ENCODE measurements at places on chromosomes 3 and 15. TPM values are rescaled to one million over a fixed set of nuclear protein-coding genes. Genes with fewer than 3 reads are reported as not detected.
A peak's percentile ranks its signal among the peaks of the same experiment; 100 is the strongest.

The PLIN1 gene
- total RNA-seq, result 2,292 TPM

The CADPS gene
- total RNA-seq, result 0.15 TPM

DNA sequence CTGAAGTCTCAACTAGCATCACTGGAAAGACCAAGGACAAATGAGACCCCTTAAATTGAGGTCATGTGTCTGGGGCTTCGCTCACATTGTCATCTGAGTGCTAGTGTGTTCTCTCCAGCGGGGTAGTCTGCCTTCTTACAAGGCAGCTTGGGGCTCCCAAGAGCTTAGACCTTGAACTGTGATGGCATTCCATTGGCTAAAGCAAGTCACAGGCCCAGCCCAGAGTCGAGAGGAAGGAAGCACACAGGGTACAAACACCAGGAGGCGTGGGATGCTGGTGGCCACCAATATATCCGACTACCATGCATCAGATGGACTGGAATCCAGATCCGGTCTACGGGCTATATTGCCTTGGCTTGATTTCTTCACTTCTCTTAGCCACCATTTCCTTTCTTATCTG, 31.5 kb upstream of the DYNC1LI1 start:
- no peaks in the 10 kb centered on the region for H3K27me3 ChIP-seq
- no peak overlapping the region for H3K27ac ChIP-seq
- no peaks in the 10 kb centered on the region for H3K4me1 ChIP-seq

DNA sequence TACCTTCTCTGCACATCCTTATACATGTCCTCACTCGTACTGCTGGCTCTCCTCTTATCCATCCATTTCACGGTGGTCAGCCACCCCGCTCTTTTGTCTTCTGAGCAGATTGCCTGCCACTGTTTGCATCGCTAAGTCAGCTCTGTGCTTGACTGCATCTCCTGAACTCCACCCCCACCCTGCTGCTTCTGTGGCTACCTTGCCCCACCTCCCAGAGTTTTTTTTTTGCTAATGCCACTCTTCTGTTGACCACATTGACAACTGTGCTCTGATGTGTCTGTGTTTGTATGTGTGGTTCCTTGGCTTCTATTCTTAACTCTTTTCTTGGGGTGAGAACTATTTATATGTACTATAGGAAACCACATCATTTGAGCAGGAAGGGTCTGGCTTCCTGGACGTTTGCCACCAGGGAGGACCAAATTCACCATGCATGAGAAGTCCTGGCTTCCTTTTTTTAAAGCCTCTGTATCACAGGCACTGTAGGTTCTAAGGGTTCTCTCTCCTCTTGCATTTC, 12.8 kb upstream of the MTMR10 start:
- no peaks in the 10 kb centered on the region for H3K36me3 ChIP-seq
- no peaks in the 10 kb centered on the region for H3K27me3 ChIP-seq
- DNase-seq, result no peak
- no peaks in the 10 kb centered on the region for H3K4me1 ChIP-seq

DNA sequence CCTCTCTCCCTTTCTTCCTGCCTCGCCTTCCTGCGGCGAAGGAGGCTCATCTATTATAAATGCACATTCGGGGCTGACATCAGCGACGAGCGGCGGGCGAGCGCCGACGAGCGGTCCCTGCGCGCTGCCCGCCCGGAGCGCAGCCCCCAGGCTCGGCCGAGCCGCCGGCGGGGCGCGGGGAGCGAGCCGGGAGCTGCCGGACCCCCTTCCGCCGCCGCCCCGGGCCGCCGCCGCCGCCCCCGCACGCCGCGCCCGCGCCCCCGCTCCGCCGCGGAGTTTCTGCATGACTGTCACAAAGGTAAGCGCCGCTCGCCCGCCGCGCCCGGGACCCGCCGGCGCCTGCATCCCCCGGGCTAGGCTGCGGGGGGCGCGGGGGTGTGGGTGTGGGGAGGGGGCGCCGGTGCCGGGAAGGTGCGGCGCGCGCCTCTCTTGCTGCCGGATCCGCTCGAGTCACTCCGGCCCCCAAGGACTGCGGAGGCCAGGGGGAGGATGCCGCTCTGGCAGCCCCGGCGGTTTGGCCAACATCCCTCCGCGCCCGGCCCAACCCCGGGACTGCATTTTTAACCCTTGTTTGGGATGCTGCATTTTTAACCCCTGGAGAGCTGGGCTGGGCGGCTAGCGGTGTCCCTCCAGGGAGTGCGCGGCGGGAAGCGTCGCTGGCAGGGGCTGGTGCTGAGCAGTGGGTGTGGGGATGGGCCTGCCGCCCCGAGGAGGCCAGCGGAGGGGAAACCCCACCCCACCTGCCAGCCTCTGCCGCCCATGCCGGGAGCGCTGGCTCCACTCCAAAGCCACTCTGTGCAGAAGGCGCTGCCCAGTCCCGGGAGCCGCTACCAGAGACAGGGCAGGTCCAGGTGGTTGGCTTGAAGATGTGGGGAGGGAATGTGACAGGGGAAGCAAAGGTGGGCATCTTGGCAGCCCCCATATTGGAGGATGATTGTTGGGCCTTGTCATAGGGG, at the start of gene CORO2B:
Gene CORO2B (plus strand): TSS at position 14 of the 956 bp plus-strand sequence. CDS start 270 bp downstream, at position 284.
- peak within 1 kb of the TSS; percentile 71 for H3K4me3 ChIP-seq
- no peak for DNase-seq
- H3K27me3 ChIP-seq, result no peaks in the 10 kb centered on the region
- no peaks in the 10 kb centered on the region for H3K36me3 ChIP-seq
- no peaks in the 10 kb centered on the region for H3K4me1 ChIP-seq

DNA sequence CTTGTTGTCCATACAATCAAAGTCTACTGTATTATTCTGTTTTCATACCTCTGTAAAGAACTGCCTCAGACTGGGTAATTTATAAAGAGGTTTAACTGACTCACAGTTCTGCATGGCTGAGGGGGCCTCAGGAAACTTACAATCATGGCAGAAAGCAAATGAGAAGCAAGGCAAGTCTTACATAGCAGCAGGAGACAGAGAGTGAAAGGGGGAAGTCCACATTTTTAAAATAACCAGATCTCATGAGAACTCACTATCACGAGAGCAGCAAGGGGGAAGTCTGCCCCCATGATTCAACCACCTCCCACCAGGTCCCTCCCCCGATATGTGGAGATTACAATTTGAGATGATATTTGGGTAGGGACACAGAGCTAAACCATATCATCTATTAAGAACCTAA, 724.6 kb upstream of the CBLB start:
- H3K36me3 ChIP-seq, result peaks cover 7% of the 10 kb centered on the region
- no peaks in the 10 kb centered on the region for H3K4me1 ChIP-seq
- no peaks in the 10 kb centered on the region for H3K27me3 ChIP-seq
- no peak overlapping the region for H3K4me3 ChIP-seq
- DNase-seq, result no peak
- H3K27ac ChIP-seq, result no peak overlapping the region

GRCh38 chr3:126018995-126019394, 50.0 kb downstream of the ROPN1B start:
- H3K36me3 ChIP-seq, result no peaks in the 10 kb centered on the region
- no peak overlapping the region for H3K4me3 ChIP-seq
- DNase-seq, result no peak

DNA sequence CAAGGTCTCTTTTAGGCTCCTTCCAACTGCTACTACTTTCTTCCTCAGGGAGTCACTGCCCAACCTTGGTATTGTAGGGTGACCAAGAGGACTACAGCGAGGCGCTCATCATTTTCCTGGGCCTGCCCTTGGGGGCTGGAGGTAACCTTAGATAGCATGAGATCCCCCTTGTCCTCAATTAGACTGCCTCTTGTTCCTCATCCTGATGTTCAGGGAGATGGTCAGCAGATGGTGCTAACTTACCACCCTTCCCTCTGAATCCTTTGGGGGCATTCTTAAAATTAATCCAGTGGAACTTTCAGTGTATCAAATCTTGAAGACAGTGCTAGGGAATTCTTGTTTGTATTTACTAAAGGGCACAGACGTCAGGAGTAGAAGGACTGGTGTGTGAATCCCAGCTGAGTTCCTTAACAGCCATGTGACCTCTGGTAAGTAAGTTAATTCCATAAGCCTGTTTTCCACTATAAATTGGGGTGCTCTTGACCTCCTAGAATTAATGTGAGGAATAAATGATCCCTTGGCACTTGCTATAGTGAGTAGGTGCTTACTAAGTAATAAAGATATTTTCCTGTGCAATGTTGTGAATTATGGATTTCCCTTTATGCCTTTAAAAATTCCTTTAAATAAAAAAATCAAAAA, 4.1 kb upstream of the CLPX start:
- no peak overlapping the region for H3K4me3 ChIP-seq
- no peaks in the 10 kb centered on the region for H3K4me1 ChIP-seq
- H3K27ac ChIP-seq, result no peak overlapping the region
- no peaks in the 10 kb centered on the region for H3K36me3 ChIP-seq

DNA sequence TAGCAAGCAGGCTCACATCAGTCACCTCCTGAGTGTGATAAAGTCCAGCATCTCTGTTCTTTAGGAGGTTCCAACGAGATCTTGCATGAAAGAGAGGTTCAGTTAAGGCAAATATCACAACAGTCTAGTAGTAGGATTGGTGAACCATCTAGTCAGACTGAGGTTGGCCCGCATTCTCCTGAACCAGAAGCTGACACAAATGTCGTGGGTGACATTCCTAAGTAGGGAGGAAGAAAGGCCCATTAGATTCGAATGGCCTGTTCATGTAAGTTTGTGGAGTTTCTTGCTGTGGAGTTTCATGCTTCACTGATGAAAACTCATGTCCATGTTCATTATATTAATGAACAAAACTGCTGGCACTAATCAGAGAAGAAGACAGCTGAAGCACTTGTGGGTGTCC, 66.7 kb upstream of the XCR1 start:
- DNase-seq, result no peak
- no peak overlapping the region for H3K27ac ChIP-seq
- H3K36me3 ChIP-seq, result no peaks in the 10 kb centered on the region

- no peaks in the 10 kb centered on the region for H3K27me3 ChIP-seq
- H3K4me1 ChIP-seq, result peaks cover 12% of the 10 kb centered on the region
- peak overlapping the region; percentile 56 for H3K4me3 ChIP-seq
Observed at GRCh38 chr15:74172701-74173379, 670 bp upstream of the ISLR start.

GRCh38 chr15:52277575-52277974, 18.0 kb downstream of the MYO5C start:
- no peak for DNase-seq
- H3K4me3 ChIP-seq, result no peak overlapping the region
- no peaks in the 10 kb centered on the region for H3K4me1 ChIP-seq
- H3K27ac ChIP-seq, result no peak overlapping the region
- no peaks in the 10 kb centered on the region for H3K36me3 ChIP-seq

The TGM5 gene
- total RNA-seq, result 1.6 TPM

GRCh38 chr3:21170964-21171363, 580.0 kb downstream of the ZNF385D start:
- no peaks in the 10 kb centered on the region for H3K27me3 ChIP-seq
- no peaks in the 10 kb centered on the region for H3K4me1 ChIP-seq
- no peak overlapping the region for H3K4me3 ChIP-seq
- DNase-seq, result no peak

GRCh38 chr3:11717768-11718636, 74.3 kb upstream of the VGLL4 start:
- H3K27ac ChIP-seq, result peak overlapping the region; percentile 97
- no peaks in the 10 kb centered on the region for H3K36me3 ChIP-seq
- H3K27me3 ChIP-seq, result no peaks in the 10 kb centered on the region
- peak overlapping the region; percentile 87 for H3K4me3 ChIP-seq

The AP3B2 gene
- total RNA-seq, result 4.6 TPM

The GP9 gene
- total RNA-seq, result not detected

The SPESP1 gene
- total RNA-seq, result 7.9 TPM

GRCh38 chr3:102790747-102791325, 356.0 kb downstream of the ZPLD1 start:
- H3K27ac ChIP-seq, result no peak overlapping the region
- no peaks in the 10 kb centered on the region for H3K36me3 ChIP-seq
- H3K4me3 ChIP-seq, result no peak overlapping the region
- no peaks in the 10 kb centered on the region for H3K27me3 ChIP-seq
- no peak for DNase-seq

DNA sequence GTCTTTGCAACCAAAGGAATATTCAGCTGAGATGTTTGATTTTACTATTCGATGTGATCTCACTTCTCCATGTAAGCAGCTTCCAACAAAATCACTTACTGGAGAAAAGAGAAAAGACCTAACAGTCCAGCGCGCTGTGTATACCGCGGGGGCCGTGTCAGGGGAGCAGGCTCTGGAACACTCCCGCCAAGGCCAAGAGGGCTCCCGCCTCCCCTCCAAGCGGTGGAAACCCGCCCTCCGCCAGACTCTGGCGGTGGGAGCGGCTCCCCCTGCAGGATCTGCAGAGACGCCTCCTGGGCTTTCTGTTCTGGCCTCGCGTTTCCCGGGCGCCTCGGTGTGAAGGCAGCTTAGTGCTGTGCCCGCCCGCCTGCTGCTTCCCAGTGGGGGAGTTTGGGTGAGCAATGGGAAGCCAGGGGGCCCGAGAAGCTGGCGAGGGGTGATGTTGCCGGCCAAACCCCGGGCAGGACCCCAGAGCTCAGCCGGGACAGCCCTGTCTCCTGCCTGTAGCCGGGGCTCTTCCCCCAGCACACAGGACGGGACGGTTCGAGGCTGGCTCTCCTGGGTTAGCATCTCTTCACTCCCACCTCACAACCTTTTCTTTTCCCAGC, 36.3 kb downstream of the CHST14 start:
- H3K27ac ChIP-seq, result no peak overlapping the region
- no peaks in the 10 kb centered on the region for H3K36me3 ChIP-seq
- H3K27me3 ChIP-seq, result no peaks in the 10 kb centered on the region
- H3K4me3 ChIP-seq, result peak overlapping the region; percentile 14
- H3K4me1 ChIP-seq, result peaks cover 3% of the 10 kb centered on the region

The RTP3 gene
- total RNA-seq, result not detected

DNA sequence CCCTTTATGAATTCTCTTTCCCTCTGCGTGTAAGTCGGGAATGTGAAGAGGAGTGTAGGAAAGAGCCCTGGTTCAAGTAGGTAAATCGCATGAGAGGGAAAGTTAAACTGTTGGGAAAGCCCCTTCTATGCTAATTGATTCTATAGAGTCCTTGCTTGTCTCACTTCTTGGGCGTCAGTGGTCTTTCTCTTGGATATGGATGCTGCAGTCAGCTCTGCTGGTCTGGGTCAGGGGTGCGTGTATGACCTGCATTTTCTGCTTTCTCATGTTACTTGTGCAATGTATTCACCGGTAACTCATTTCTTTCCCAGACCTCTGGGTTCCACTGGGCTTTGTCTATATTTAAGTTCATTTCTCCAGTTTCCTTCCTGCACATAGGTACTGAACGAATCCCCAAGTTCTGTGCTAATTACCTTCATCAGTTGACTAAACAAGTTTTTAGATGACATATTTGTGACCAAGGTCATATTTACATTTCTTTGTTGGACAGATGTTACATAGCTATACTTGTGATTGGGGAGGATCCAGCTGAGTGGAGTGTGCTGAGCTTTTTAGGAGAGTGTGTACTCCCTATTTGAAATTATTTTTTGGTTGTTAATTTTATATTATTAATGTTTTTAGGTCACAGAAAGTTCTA, 1.4 kb downstream of the SETD5 start:
- H3K27ac ChIP-seq, result peak overlapping the region; percentile 100
- DNase-seq, result no peak
- no peaks in the 10 kb centered on the region for H3K36me3 ChIP-seq
- H3K4me1 ChIP-seq, result peaks cover 41% of the 10 kb centered on the region
- no peaks in the 10 kb centered on the region for H3K27me3 ChIP-seq

The BFSP2 gene
- total RNA-seq, result not detected
